T-helper 1 cell (primary cell): ENCODE measurements at places on chromosomes 1 and 21.
A peak's percentile ranks its signal among the peaks of the same experiment; 100 is the strongest.

GRCh38 chr21:16193496-16194094, 463.8 kb downstream of the USP25 start:
- DNase-seq = no peak

- peak; percentile 12 for DNase-seq
Observed at GRCh38 chr1:67429011-67429527, 1.1 kb downstream of the SERBP1 start.

DNA sequence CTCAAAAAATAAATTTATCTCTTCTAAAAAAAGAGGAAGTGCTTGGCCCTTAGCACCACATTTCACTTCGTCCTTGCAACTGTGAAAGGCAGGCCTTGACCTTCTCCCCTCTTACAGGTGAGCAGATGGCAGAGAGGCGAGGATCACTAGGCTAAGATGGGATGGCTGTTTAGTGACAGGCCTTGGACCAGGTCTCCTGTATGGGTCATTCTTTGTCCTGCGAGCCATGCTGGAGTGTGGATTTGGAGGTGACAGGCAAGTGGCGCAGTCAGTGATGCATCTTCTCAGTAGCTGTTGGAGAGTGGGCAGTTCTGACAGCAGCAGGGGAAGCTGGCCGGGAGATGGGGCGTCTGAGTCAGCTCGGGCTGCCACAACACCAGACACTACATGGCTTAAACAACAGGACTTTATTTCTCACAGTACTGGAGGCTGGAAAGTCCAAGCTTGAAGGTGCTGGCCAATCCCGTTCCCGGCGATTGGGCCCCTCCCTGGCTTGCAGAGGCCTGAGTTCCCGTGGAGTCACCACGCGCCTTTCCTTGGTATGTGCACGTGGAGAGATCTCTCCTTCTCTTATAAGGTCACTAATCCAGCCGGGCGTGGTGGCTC, 16.5 kb downstream of the SLC27A3 start:
- DNase-seq = no peak

DNA sequence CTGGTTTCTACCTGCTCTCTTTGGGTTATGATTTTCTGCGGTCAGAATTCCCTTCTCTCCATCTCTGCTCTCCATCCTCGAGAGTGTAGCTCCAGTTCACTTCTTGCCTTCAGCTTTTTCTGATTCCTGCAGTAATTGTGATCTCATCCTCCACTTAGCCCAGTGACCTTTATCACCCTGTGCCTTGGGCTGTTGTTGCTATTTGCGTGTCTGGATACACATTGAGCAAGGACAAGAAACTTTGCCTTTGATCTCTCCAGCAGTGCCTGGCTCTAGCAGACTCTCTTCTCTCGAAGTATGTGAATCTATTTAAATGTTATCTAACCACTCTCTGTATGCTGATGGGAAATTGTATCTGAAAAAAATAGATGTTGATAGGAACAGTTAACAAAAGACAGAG, 76.4 kb upstream of the MARK1 start:
- no peak for DNase-seq

DNA sequence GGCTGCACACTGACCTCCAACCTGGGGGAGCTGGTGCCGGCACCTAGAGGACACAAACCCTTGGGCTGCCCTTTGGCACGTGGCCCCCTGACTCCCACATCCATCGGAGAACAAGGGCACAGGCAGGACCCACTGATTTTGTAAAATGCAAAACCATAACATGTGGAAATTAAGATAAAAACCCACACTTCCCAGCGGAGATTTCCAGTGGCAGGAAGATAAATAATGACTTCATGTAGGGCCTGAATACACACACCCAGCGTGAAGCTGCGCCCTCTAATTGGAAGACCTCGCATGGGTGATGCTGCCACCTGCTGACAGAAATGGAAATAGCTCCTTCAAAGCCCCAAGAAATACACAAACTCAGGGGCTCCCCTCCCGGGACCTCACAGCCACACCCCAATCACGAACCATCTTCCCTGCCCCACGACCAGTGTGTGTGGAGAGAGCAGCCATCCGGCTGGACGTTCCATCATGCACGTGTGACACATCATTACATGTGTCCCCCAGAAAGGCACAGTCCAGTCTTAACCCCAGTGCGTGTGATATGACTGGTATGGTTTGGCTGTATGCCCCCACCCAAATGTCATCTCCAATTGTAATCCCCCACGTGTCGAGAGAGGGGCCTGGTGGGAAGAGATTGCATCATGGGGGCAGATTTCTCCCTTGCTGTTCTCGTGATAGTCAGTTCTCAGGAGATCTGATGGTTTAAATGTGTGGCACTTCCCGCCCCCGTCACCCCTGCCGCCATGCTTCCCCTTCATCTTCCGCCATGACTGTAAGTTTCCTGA, 5.7 kb upstream of the TPRG1L start:
- peak; percentile 66 for DNase-seq

DNA sequence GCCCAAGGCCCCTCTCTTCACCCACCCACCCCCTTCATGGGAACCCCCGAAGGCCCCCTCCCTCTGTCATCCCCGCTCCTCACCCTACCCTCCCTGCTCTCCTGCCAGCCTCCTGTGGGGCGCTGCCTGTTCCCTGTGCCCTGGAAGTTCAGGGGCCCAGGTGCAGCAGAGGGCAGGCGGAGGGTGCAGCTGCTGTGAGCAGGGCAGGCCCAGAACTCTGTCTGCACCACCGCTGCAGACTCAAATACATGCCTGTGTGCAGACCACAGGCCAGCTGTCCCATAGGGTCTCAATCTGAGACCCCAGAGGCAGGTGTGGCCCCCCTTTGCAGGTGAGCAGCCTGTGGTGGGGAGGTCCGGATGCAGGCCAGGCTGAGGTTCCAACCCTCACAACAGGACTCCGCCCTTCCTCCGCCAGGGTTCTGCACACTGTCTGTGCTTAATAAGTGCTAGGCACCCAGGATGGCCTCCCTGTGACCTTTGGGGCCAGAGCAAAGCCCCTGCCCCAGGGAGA, 62.5 kb downstream of the WNT9A start:
- DNase-seq = peak; percentile 10

DNA sequence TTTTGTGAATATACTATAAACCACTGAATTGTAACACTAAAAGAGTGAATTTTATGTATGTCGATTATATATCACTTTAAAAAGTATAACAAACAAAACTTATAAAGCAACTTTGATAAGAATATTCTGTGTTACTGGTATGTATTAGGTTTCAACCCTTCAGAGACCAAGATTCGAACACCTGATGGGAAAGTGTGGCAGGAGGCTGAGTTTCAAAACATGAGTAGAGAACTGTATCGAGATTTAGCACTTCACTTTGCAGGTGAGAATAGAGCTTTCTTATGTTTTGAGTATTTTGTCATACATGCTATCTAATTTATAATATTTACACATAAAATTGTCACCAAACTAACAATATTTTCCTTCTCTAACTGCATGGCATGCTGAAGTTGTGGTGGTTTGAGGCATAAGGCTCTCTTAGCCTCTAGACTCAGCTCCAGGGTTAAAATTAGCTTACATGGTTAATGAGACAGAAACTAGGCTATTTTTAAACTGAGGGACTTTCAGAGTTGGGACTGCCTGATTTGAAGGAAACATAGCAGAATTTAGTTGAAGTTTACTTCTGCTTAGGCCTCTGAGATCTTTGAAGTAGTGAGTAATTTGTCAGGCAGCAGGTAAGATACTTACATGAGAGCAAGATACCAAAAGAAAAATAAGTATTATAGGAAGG, 48.6 kb downstream of the CEP350 start:
- DNase-seq = no peak

DNA sequence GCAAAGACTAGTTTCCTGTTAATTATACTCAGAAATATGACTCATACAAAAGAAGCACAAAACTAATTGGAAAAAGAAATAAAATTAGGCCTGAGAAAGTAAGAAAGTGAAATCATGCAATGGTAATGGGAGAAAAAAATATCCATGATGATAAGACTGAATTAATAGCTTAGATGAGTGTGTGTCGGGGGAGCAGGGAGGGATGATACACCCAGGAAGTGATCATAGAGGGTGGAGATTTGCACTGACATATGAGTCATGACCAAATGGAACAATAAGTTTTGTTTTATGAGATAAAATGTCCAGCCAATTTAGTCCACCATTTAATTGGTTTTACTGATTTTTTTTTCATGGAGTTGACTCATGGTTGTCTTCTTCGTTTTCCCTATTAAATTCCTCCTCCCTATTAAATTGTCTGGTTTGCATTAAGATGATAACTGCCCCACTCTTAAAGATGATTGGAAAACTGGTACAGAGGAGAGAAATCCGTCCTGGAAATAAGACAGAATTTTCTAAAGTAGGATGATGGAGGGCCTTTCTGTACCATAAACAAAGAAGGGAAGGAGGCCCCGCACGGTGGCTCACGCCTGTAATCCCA, 111.7 kb upstream of the KCNJ6 start:
- DNase-seq = no peak

DNA sequence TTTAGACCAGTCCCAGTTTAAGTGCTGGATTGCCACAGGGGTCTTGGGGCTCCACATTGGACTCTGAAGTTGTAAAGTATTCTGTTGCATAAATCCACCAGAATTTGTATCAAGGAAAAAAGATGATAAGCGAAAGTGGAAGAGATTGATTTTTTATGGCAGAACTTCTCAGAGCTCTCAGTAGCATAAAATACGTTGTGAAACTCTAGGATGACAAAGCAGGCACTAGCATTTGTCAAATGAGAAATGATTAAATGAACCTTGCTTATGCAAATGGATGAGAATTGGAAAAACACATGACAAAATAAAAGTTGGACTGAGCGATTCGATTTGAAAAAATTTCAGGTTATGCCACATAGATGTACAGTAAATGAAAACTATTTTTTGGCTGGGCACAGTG, 253.8 kb upstream of the RAB4A start:
- no peak for DNase-seq

GRCh38 chr21:36117286-36117741, 17.6 kb upstream of the CBR3 start:
- no peak for DNase-seq

DNA sequence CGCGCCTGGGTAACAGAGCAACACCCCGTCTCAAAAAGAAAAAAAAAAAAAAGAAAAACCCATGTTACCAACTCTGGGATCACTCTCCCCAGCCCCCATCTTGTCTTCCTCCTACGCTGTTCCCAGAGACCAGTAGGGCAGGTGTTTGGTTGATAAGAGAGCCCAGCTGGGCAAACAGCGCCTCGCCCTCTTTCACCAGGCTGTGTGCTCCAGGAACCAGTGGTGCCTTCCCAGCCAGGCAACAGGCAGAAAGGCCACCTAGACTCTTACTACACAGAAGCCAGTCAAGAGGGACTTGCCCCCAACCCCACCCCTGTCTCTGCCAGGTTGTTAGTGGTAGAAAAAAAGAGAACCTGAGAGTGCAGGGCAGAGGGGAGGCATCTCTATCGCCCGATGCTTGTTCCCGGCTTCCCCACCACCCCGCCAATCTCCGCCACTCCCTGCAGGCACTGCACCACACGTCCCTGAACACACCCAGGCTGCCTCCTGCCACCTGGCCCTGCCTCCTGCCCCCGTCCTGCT, 14.0 kb upstream of the CTRC start:
- DNase-seq = no peak

GRCh38 chr1:106785176-106785575, 271.3 kb upstream of the PRMT6 start:
- DNase-seq = no peak

- no peak for DNase-seq
Observed at GRCh38 chr1:11857164-11857851, 1.4 kb downstream of the NPPB start.

DNA sequence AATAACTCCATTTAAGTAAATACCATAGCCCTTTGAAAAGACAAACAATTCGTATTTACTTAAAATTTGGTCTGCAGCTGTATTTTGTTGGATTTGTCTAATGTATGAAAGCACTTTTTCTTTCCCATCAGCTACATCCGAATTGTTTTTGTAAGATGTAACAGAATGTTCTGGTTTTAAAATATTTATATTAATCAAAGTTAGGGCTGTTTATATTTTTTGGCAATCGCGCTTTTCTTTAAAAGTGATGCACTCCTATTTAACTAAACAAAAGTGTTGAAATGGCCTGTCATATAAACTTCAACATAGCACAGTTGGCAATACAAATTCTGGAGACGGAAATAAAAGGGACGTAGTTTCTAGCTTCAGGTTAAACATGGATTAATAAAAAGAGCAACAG, 216.3 kb upstream of the ADGRL2 start:
- DNase-seq = no peak

- DNase-seq = no peak
Observed at GRCh38 chr1:56481140-56481694, 98.1 kb downstream of the PLPP3 start.

- DNase-seq = no peak
Observed at GRCh38 chr1:239353536-239353935, 32.8 kb upstream of the CHRM3 start.
